ENCODE measurements at places on chromosomes 3 and 15. TPM values are rescaled to one million over a fixed set of nuclear protein-coding genes. Genes with fewer than 3 reads are reported as not detected.

Gene DNAJC19
- 46.7 TPM for total RNA-seq

GRCh38 chr3:42680271-42680670 lies 5.1 kb upstream of the KLHL40 start:
- DNase-seq: no peak
- H3K36me3 ChIP-seq: no peaks in the 10 kb centered on the region
- H3K4me1 ChIP-seq: no peaks in the 10 kb centered on the region
- no peak overlapping the region for H3K27ac ChIP-seq
- H3K4me3 ChIP-seq: no peak overlapping the region

- no peak overlapping the region for H3K4me3 ChIP-seq
- no peak for DNase-seq
- H3K27ac ChIP-seq: no peak overlapping the region
- no peaks in the 10 kb centered on the region for H3K27me3 ChIP-seq
- no peaks in the 10 kb centered on the region for H3K36me3 ChIP-seq
- no peaks in the 10 kb centered on the region for H3K4me1 ChIP-seq
Observed at GRCh38 chr3:157529085-157529484, 25.9 kb upstream of the VEPH1 start.

DNA sequence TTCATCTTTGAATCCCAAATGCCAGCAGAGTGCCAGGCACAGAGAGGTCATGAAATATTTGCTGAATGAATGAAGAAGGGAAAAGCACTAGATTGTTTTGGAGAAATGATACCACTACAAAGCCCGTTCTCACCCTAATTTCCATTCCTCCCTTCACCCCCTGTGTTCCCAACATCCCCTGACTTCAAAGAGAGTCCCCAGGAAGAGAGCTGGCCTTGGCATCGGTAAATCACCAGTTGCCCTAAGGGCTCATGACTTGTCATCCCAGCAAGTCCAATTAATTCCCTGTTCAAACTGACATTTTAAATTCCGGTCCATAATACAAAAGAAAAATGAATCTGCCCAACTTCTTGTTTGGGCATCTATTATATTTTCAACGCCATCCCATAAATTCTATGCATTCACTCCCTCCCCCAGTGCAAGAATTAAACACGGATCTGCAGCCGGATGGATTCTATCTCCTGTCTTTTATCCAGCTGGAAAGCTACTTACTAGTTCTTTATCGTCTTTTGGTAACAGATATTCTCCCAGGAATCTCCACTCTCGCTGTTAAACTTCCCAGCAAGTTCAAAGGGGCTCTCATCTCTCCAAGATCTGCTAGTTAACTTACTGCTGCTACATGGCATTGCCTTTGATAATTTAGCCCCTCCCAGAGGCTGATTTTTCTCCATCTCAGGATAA lies 63.9 kb upstream of the TSC22D2 start:
- DNase-seq: no peak
- H3K27ac ChIP-seq: no peak overlapping the region
- no peaks in the 10 kb centered on the region for H3K27me3 ChIP-seq
- H3K36me3 ChIP-seq: no peaks in the 10 kb centered on the region

GRCh38 chr15:67150023-67150860 lies 84.8 kb downstream of the SMAD3 start:
- H3K36me3 ChIP-seq: no peaks in the 10 kb centered on the region
- H3K4me3 ChIP-seq: no peak overlapping the region
- H3K27me3 ChIP-seq: no peaks in the 10 kb centered on the region
- H3K4me1 ChIP-seq: peaks cover 30% of the 10 kb centered on the region
- DNase-seq: no peak

Gene CLEC3B
- 28.9 TPM for total RNA-seq

Gene AMT
- total RNA-seq: 24.5 TPM

Gene GP5
- not detected for total RNA-seq

- H3K27me3 ChIP-seq: no peaks in the 10 kb centered on the region
- H3K4me1 ChIP-seq: no peaks in the 10 kb centered on the region
- H3K4me3 ChIP-seq: no peak overlapping the region
- H3K36me3 ChIP-seq: no peaks in the 10 kb centered on the region
Observed at GRCh38 chr3:12861611-12862010, 20.2 kb upstream of the RPL32 start.

All from colonic mucosa (tissue), 4 donors.